ENCODE measurements at places on chromosomes 1 and 21.
A peak's percentile ranks its signal among the peaks of the same experiment; 100 is the strongest.

DNA sequence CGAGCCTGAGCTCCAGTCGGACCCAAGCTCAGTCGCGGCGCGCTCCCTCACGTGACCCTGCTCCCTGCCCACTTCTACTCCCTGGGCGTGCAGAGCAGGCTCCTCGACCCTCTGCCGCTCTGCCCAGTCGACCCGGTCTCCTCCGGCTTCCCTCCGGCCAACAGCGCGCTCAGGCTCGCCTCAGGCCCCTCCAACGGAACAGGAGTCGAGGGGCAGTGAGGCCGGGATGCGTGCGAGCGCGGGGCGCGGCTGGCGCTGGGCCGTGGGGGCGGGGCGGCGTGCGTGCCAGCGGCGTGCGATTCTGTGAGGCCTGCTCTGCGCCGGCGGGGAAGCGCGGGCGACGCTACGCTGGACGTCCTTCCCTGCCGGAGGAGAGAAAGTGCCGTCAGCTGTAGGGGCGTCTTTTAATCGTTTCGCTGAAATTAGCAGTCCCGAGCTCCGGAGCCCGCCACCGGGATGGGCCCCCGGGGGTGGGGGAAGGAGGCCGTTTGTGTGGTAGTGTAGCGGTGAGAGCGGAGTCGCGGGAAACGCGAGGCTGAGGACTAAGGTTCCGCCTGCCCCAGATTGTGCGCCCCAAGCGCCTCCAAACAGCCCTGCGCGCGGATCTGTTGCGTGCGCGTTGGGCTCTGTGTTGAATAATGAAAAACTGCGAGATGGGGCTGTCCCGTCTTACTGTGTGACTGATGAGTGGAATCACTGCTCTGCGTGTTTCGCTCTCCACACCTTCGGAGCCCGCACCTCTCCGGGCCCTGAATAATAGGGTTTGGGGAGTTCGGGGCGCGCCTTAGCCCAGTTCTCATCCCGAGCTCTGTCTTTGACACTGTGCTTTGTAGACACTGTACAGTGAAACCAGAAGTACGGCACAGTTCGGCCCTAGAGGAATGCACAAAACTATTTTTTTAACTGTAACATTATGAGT, at the start of gene ACBD6:
Gene ACBD6 (minus strand): TSS at position 217 of the 919 bp plus-strand sequence. CDS start 311 bp downstream, outside the sequence.
- DNase-seq, result peak; percentile 95

- no peak for DNase-seq
Observed at GRCh38 chr1:25991937-25992688, 5.8 kb downstream of the PAFAH2 start.

- no peak for DNase-seq
Observed at GRCh38 chr1:169571450-169571849, 14.8 kb downstream of the F5 start.

DNA sequence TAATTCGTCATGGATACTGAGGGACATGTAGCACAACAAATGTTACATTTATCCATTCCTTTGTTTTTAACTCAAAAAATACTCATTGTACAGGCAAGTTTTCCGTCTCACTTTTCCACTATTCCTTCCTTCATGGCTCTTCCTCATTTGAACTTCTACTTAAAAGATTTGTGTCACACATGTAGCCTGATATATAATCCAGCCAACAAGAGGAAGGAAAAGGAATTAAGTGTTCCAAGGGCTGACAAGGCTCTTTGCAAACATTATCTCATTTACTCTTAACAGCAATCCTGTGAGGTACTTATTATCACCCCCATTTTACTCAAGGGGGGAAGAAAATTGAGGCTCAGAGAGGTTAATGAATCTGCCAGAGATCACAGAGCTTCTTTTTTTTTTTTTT, 22.9 kb downstream of the CD244 start:
- no peak for DNase-seq

- no peak for DNase-seq
Observed at GRCh38 chr1:186511761-186512637, 51.1 kb upstream of the PDC start.

DNA sequence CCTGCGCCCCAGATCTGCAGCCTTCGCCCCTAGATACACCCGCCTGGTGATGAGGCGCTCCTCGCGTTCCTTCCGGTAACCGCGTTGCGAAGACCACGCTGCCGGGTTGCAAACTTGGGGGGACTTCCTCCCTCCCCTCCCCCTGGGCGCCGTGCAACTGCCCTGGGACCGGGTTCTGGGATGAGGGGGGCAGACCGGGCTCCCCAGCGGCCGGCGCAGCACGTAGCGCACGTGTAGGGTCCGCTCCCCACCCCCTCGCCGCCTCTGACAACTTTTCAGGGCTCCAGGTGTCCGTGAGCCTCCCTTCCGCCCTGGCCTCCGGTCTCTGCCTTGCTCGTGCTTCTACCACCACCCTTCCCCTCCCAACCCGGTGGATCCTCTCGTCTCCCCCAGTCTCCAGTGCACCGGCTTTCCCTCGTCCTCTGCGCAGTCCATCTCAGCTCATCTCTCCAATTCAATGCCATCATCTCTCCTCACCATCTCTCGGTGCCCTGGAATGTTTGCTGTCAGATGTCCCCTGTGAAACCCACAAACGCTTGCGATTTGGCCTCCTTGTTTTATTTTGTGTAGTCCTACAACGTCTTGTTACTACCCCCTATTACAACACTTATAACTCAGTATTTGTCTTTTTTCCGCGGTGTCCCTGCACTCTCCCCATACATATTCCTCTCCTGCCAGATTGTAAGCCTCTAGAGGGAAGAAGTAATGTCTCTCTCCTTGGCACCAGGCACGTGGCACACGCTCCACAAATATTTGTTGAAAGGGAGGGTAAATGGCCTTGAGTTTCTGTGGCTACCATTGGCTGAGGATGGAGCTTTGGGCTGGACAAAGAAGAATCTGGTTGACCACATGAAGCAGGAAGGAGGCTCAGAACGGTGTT, 782 bp downstream of the PCAT6 start:
- no peak for DNase-seq
